ENCODE measurements at places on chromosomes 4 and X.
A peak's percentile ranks its signal among the peaks of the same experiment; 100 is the strongest.

GRCh38 chr4:157052429-157053040 is 23.4 kb upstream of the GLRB start:
- no peak for DNase-seq

GRCh38 chr4:4849106-4849505 is 10.4 kb upstream of the MSX1 start:
- no peak for DNase-seq

- DNase-seq, result no peak
Observed at GRCh38 chr4:155478336-155478835, 101.6 kb upstream of the MAP9 start.

GRCh38 chrX:54786967-54787366 is 11.1 kb downstream of the ITIH6 start:
- DNase-seq, result peak; percentile 39

DNA sequence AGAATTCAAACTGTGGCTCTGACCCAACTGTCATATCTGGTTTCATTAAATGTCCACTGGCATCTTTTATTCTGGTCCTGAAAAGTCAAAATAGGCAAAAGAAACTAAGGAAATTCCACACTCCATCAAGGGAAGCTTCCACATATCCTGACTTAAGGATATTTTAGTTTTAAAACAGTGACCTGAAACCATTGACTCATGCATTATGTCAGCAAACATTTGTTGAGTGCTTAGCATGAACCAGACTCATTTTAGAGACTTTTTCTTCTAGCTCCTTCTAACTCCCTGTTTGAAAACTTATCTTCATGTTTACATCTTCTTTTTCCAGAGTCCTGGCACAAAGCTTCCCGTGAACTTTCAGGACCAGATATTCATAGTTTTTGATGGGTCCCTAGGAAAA is 6.9 kb upstream of the CXCL1 start:
- no peak for DNase-seq

GRCh38 chr4:16162891-16163290 is 63.4 kb downstream of the TAPT1 start:
- no peak for DNase-seq

GRCh38 chr4:170675568-170676262 is 586.0 kb upstream of the AADAT start:
- no peak for DNase-seq

DNA sequence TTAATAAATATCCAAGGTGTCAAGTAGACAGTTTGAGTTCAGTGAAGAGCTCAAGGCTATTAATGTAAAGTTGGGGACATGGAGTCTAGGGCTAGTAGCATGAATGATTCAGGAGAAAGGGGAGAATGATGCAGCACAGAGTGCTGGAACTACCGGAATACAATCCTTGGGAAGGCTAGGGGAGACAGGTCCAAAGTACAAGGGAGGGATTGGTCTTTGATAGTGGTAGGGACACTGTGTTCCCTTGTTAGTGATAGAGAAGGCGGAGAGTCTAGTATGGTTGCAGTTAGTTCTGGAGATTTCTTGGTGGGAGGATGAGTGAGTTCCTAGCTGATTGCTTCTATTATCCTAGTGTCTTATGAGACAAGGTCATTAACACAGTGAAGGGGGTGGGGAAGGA is 8.7 kb downstream of the GCNA start:
- no peak for DNase-seq

GRCh38 chr4:87120411-87121162 is 99.8 kb downstream of the KLHL8 start:
- DNase-seq, result no peak

DNA sequence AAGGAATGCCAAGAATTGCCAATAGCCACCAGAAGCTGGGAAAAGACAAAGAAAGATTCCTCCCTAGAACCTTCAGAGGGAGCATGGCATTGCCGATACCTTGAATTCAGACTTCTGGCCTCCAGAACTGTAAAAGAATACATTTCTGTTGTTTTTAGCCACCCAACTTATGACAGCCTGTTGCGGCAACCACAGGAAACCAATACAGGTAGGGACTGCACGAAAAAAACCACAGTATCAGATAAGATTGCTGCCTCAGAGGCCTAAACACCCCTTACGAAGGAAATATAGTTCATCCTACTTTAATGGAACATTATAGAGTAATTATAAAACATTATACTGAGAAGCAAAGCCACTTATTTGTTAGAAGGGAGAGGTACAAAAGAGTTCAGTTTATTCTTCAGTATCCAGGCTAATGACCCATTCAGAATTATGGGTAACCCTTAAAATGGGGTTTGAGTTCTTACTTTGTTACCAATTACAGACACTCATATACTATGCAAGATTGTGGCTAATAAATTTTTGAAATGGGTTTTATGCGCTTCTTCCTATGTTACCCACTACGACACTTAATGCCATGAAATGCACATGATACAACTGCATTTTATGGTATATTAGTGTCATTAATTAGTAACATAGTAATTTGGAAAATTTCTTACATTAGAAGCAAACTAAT is 37.4 kb upstream of the SMIM10L2A start:
- DNase-seq, result peak; percentile 39

DNA sequence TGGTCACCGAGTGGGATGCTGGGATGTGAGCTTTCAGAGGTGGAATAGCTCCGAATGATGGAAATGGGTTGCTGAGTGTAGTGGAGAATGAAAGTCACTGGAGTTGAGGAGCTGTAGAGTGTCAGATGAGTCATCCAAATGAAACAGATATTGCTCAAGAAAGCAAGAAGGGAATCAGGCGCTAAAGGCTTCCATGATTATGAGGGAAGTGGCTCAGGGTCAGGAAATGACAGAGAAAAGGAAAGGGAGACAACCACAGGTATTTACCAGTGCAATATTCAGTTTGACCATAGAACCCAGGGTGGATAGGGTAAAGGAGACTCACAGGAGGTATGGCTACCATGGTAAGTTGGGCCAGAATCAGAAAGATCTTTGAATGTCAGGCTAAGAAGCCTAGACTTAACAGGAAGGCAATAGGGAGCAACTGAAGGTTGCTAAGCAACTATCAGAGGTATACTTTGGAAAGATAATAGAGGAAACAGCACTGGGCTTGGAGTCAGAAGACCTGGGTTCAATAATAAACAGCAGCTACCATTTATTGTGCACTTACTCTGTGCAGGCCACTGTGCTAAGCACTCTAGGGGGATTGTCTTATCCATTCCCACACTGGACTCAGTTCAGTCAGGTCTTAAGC is 11.7 kb downstream of the LAS1L start:
- no peak for DNase-seq

GRCh38 chrX:45803383-45803921 is 602.8 kb upstream of the DIPK2B start:
- DNase-seq, result peak; percentile 53

- DNase-seq, result no peak
Observed at GRCh38 chr4:183618681-183619080, 40.3 kb downstream of the RWDD4 start.

- DNase-seq, result no peak
Observed at GRCh38 chr4:121712783-121713182, 16.0 kb upstream of the ANXA5 start.

GRCh38 chr4:77263247-77263646 is 106.2 kb downstream of the CCNG2 start:
- DNase-seq, result no peak
